Activated naive CD8-positive, alpha-beta T cell treated with anti-CD3 and anti-CD28 coated beads, Interleukin-2, amount 50 U/mL, for 16 hours (primary cell): ENCODE measurements at places on chromosomes 1 and 21.

DNA sequence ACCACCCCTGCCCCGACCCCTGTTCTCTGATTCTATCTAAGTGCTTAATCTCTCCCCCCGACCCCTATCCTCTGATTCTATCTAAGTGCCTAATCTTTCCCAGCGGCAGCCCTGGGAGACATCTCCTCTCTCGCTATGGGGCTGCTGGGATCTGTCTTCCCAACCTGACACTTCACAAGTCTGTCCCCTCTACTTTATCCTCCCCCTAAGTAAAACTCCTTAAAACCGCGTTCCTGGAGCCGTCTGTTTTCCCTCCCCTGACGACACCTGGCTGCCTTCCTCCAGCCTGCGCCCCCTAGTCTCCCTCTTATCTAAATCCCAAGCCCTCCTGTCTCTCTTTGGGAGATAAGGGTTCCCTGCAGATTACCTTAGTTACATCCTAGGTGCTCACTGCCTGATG lies 30.5 kb downstream of the EPHB2 start:
- no peak for DNase-seq

- DNase-seq: no peak
Observed at GRCh38 chr1:43147625-43148327, 24.3 kb downstream of the EBNA1BP2 start.

GRCh38 chr1:159218649-159219636 lies 14.3 kb downstream of the ACKR1 start:
- no peak for DNase-seq

DNA sequence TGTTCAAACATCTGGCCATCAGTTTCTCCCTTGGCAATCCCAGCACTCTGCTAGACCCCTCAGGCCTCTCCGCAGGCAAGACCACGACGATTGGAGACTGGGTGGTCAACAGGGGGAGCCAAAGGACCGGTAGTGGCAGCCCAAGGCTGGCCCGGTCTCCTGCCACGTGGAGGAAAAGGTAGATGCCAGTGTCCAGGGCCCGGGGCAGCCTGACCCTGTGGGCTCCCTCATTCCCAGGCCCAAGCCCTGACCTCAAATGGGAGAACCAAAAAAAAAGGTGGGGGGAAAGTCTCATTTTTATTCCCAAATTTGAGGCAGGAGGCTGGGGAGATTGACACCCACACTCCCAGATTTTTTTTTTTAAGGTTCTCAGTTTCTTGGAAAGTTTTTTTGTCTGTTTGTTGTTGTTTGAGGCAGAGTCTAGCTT lies 24.8 kb downstream of the S100A6 start:
- peak; percentile 68 for DNase-seq

DNA sequence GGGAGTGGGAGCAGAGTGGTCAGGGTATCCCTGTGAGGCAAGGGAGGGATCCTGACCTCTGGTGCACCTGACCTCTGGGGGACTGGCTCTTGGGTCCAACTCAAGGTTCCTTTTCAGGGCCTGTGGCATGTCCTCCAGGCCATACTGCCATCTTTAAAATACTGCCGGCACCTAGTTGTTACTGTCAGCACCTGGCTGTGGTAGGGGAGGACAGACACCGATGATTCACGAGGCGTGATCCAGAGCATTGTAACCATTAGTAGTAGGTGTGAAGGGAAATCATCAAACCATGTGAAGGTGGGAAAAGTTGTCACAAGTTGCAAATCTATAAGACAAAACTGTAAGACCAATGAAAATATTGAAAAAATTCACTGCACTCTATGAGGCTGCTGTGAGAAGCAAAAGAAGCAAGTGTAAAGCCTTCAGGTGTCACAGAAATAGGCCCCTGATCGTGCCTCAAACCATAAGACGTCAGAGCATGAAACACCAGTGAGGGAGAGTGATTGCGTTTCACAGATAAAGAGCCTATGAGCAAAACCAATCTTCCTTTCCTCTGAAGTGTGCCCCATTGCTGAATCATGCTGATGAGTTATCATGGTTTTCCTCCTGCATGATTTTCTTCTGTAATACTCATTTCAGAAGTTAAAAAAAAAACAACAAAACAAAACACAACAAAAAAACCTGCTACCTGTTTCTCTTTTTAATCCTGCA lies 55.3 kb downstream of the CDC7 start:
- DNase-seq: no peak

DNA sequence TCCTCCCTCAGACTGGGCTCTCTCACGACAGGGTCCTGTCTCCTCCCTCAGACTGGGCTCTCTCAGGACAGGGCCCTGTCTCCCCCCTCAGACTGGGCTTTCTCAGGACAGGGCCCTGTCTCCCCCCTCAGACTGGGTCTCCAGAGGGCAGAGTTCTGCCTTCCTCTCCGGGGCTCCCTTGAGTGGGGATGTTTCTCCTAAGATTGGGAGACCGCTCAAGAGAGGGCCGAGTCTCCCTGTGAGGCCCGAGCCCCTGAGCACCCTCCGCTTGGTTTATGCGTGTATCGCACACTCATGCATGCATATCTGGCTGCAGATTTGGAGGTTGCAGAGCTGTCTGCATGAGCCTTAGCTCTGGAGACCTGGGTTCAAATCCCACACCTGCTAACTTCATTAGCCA lies 39.3 kb upstream of the CSF3R start:
- DNase-seq: no peak

GRCh38 chr1:85864727-85865126 lies 156.5 kb upstream of the ZNHIT6 start:
- DNase-seq: no peak

DNA sequence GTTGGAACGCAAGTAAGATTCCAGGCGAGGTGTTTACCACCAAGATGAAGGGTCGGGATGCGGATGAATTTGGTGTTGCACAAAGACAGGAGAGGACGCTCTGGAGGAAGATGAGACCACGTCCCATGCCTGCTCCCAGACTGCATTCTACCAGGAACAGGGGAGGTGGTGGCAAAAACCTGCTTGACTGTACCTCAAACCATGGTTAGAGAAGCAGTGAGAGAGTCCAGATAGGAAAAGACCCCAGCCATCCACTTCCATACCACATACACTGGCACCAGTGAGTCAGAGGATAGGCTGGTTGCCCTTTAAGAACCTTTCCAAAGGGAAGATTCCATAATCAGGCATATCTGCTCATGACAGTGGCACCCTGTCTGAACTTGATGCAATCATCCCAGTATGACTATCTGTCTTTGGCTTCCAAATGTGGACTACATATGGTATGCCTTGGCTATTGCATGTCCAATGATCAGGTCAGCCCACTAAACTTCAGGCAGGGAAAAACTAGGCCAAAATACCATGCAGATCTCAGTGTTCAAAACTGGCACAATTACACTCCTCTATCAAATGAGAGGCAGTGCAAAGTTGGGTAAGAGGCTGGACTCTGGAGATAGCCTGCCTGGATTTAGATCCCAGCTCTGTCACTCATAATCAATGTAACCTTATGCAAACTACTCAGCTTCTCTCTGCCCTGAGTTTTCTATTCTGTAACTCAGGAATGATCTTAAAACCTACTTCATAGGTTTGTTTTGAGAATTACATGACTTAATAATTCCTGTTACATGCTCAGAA lies 20.6 kb downstream of the NPR1 start:
- no peak for DNase-seq

DNA sequence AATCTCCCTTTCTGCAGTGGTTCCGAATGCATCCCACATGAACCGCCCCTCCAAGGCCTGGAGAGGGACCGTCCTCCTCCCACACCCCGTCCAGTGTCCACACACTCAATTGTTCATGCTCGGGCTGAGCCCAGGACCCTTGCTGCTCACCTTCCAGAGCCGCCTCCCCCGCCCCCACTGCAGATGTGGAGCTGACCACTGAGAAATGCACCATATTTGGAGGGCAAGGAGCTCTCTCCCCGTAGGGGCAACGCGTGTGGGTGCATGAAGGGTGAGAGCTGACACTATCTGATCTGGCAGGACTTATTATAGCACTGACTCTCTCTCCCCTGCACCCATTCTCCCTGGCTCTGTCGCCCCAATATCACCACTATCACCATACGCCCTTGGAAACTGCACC lies 4.0 kb upstream of the S100A3 start:
- DNase-seq: no peak

- DNase-seq: peak; percentile 10
Observed at GRCh38 chr1:244833734-244834542, 1.5 kb upstream of the COX20 start.

DNA sequence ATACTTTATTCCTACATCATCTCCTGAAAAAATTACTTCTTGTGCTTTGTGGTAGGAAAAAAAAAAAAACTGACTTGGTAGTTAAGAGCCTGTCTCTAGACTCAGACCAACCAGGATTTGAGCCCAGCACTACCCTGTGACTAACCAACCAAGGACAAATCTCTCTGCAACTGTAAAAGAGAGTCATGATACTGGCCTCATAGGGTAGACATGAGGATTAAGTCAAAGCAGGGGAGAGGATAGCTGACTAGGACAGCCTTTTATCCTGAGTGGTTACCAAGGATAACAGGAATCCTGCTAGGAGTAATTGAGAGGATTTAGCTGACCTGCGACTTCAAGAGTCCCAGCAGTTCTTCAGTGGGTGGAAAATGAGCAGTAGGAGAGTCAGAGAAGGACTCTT lies 112.8 kb downstream of the C1orf21 start:
- no peak for DNase-seq

DNA sequence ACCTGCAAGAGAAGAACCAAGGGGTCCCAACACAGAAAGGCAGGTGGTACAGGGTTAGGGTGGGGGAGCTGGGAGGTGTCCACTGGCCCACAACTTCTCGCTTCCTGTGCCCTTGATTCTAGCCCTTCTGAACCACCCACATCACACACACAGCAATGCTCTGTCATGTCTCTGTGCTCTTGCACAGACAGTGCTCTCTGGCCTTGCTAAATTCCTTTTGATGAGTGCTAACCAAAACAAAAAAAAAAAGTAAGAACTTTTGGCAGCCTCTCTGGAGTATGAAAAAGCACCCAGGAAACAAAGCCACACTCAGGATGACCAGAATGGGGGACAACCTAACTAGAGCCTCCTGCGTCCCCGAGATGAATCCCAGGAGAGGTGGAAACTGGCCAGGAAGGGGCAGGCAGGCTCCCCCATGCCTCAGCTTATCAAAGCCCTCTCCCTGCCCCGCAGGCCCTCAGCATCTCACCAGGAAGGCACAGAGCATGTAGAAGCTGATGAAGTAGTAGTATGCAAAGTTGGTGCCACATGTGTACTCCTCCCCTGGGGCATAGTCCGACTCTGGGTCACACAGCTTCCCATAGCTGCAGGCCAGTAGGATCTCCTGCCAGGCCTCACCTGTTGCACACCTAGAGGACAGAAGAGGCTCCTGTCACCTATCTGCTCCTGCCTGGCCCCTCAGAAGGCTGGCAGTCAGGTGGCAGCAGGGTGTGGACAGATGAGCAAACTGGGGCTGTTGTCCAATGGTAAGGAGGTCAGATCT lies 27.2 kb upstream of the KIF21B start:
- no peak for DNase-seq

- DNase-seq: no peak
Observed at GRCh38 chr1:11188381-11188780, 774 bp upstream of the ANGPTL7 start.

- no peak for DNase-seq
Observed at GRCh38 chr1:53285969-53286760, 41.7 kb downstream of the LRP8 start.

DNA sequence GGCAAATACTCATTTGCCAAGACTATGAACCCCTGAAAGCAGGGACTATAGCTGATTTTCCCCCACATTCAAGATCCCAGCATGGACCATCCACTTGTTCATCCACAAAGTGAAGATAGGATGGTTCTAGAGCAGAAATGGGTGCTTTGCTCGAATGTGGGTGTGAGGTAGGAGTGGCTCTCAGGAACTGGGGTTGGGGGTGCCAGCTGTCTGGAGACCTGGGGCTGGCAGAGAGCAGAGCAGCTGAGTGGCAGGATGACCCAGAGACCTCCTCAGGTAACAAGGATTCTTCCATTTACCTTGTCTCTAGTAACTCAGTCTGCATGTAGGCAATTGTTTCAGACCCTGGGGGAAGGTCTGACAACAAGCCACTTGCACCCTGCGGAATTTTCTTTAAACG lies 6.0 kb downstream of the S100A9 start:
- no peak for DNase-seq

DNA sequence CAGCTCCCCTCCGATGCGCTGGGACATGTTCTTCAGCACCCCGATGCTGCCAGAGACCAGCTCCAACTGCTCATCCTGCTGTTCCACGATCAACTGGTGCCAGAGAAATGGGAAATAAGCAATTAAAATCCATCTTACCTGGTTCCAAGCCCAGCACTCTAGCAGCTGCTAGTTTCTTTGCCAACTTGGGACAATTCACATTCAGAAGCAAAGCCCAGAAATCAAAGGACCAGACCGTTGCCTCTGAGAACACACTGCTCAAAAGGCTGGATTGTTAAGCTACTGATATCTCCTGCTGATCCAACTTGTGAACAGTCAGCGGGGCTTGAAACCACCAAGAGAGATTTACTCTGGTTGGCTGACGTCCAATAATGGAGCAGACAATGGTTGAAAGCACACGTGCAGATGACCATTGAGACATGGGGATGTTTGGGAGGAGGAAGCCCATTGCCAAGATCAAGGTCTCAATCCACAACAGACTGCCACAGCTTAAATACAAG lies 34.4 kb downstream of the STX6 start:
- no peak for DNase-seq

DNA sequence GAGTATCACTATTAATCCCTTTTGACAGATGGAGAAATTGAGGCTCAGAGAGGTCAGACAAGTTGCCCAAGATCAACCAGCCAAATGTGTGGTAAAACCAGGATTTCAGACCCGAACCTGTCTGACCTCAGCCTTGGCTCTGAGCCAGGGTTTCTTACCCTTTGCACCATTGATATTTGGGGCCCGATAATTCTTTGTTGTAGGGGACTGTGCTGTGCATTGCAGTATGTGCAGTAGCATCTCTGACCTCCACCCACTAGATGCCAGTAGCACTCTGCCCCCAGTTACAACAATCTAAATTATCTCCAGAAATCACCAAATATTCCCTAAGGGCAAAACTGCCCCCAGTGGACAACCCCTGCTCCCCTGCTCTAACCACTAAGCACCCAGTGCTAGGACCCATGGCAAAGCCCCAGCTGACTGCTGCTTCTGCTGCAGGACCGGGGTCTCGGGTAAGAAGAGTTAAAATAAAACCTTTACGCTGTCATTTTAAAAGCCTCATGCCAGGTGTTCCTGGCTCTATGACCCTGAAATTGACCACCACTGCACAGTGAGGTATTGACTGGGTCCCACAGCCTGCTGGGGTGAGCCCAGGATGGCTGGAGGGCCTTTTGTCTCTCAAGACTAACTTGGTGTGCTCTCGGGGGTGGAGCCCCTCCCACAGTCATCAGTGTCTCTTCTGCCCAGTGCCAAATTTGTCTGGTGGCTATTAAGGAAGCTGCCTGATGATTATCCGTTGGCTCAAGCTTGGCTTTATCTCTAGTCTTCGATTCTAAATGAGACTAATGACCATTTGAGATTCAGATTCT lies 5.6 kb upstream of the MAN1C1 start:
- DNase-seq: no peak

DNA sequence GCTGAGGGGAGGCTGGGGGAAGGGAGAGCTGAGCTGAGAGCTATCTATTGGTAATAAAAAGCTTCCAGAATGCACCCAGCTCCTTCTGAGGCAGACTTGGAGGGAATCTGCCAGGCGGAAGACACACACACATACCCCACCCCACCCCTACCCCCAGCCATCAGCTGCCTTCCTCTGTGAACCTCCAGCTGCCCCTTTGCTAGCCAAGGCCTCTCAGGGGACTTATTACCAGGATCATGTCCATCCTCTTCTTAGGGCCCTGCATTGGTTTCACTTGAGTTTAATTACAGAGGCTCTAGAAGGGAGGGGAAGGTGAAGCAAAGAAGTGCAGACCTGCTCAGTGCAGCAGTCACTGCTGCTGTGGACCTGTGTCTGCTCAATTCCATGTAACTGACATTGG lies 156.4 kb downstream of the OMA1 start:
- no peak for DNase-seq
